ENCODE measurements at places on chromosomes 7 and 10.

DNA sequence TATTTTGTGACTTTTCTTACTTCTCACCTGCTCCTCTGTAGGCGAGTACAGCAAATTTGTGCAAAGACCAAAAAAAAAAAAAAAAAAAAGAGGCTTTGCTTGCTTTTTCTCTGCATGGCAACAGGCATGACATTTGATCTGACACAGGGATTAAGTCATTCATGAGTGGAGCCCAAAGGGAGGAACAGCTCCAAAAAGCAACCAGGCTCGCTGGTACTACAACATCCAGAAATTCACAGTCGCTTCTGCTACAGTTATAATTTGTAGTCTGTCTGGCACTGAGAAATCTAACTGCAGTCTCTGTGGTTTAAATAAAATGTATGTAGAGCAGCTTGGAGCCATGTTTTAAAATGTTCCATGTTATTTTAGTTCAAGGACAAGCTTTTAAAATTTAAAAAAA, 31.7 kb downstream of the MKX start:
- no peak overlapping the region for H3K27ac ChIP-seq
- no peak for DNase-seq
- peaks cover 11% of the 10 kb centered on the region for H3K27me3 ChIP-seq

DNA sequence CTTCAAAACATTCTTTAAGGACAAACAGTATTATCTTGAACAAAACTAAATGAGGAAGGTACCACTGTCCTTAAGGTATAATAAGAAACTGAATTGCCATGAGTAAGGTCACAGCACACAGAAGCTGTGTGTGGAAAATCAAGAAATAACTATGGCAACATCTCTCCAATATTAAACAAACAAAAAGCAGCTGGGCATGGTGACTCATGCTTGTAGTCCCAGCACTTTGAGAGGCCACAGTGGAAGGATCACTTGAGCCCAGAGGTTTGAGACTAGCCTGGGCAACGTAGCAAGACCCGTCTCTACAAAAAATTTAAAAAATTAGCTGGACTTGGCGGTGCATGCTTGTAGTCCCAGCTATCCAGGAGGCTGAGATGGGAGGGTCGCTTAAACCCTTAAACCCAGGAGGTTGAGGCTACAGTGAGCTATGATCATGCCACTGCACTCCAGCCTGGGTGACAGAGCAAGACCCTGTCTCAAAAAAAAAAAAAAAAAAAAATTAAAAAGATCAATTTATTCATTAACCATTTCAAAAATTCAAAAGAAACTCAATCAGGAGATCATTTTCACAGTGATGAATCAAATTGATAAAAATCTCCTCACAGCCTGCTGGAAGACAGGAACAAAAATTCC, 195.4 kb downstream of the SKIDA1 start:
- H3K4me3 ChIP-seq, result no peak overlapping the region
- H3K4me1 ChIP-seq, result no peaks in the 10 kb centered on the region
- H3K27ac ChIP-seq, result no peak overlapping the region
- H3K36me3 ChIP-seq, result no peaks in the 10 kb centered on the region
- no peak for DNase-seq

- no peak overlapping the region for H3K27ac ChIP-seq
- peaks cover 5% of the 10 kb centered on the region for H3K36me3 ChIP-seq
- H3K27me3 ChIP-seq, result no peaks in the 10 kb centered on the region
- no peak for DNase-seq
Observed at GRCh38 chr10:119754936-119755335, 29.1 kb downstream of the INPP5F start.

DNA sequence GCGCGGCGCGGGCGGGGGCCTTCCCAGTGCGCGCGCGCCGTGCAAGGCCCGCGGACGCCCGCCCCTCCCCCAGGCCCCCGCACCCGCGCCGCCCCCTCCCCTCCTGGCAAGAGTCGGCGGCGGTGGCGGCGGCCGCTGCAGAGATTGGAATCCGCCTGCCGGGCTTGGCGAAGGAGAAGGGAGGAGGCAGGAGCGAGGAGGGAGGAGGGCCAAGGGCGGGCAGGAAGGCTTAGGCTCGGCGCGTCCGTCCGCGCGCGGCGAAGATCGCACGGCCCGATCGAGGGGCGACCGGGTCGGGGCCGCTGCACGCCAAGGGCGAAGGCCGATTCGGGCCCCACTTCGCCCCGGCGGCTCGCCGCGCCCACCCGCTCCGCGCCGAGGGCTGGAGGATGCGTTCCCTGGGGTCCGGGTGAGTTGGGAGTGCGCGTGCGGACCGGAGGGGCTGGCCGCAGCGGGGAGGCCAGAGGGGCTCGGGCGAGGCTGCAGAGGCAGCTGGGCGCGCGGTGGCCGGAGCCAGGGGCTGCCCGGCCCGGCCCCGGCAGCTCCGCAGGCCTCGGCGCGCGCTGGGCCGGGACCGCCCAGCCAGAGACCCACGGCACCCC, at the start of gene BMPR1A:
TSS of gene BMPR1A (plus strand) at position 109 of the 602 bp plus-strand sequence. CDS start 119,400 bp downstream, outside the sequence.
- peak within 1 kb of the TSS; percentile 84 for H3K4me3 ChIP-seq
- peaks cover 28% of the 10 kb centered on the region for H3K4me1 ChIP-seq
- H3K27ac ChIP-seq, result peak within 1 kb of the TSS; percentile 21
- peaks cover 2% of the 10 kb centered on the region for H3K36me3 ChIP-seq

GRCh38 chr10:87703771-87704170, 44.1 kb downstream of the PAPSS2 start:
- H3K27me3 ChIP-seq, result peaks cover 1% of the 10 kb centered on the region
- H3K36me3 ChIP-seq, result no peaks in the 10 kb centered on the region
- DNase-seq, result no peak

All from activated naive CD4-positive, alpha-beta T cell treated with anti-CD3 and anti-CD28 coated beads for 36 hours (primary cell).